Suppressor macrophage treated with lipopolysaccharide for 4 hours (primary cell): ENCODE measurements at places on chromosomes 11 and 22.

DNA sequence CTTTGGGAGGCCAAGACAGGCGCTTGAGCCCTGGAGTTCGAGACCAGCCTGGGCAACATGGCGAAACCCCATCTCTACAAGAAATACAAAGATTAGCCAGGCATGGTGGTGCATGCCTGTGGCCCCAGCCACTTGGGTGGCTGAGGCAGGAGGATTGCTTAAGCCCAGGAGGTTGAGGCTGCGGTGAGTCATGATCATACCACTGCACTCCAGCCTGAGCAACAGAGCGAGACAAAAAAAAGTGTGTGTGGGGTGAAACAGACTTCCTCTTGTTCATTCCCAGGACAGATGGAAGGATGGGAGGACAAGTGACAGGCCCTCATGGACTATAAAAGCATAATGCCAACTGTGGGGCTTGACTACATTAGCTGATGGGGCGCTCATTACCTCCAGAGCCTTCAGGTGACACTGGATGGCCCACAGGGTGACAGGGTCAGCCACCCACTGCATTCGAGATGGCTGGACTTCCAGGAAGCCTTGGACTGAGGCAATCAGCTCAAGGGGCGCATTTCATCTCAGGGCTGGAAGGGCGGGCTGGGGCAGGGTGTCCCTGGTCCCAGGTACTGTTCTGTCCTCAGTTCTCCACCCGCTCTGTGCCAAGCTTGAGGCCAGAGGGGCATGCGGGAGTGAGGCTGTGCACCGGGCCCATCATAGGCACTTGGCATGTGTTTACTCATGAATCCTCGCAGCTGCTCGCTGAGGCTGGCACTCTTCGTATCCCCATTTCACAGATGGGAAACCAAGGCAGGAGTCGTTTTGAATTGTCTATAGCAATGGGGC lies 12.5 kb downstream of the NPTXR start:
- peak; percentile 86 for DNase-seq

DNA sequence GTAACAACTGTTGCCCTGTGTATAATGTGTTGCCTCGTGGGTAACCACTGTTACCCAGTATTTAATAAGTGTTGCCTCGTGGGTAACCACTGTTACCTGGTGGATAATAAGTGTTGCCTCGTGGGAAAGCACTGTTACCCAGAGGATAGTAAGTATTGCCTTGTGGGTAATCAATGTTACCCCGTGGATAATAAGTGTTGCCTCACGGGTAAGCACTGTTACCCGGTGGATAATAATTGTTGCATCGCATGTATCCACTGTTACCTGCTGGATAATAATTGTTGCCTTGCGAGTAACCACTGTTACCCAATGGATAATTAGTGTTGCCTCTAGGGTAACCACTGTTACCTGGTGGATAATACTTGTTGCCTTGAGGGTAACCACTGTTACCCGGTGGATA lies 17.1 kb upstream of the NXPE4 start:
- no peak for DNase-seq

GRCh38 chr11:131840545-131840944 lies 470.1 kb downstream of the NTM start:
- peak; percentile 23 for DNase-seq

DNA sequence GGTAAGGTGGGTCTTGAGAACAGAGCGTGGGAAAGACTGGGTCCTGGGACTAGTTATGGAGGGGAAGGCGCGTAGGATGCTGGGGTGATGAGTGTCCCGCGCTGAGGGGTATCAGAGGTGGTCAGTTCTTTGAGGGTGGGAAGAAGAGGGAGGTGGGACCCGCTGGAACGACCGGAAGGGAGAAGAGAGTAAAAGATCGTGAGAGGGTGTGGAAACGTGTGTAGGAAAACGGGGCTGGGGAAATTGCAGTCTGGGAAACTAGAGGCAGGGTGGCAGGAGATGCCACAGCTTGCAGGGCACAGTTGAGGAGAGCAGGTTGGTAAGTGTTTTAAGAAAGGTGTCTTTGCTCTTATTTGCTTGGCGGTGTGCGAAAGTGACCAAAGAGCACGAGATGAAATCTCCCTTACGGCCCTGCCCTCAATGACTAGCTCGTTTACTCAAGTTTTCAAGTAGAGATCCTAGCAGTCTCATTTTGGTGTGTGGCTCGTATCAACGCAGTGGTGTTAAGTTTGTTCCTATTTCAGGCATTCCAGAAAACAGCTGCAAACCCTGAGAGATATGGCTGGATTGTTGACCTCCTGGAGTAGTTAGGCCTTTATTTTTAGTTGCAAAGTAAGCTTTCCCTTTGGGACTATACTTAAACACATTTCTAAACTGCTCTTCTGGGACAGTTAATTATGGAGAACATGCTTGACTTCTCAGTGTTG lies 615 bp downstream of the STT3A start:
- peak; percentile 52 for DNase-seq

- DNase-seq, result no peak
Measured at GRCh38 chr11:119829402-119829801, 100.4 kb upstream of the NECTIN1 start.

DNA sequence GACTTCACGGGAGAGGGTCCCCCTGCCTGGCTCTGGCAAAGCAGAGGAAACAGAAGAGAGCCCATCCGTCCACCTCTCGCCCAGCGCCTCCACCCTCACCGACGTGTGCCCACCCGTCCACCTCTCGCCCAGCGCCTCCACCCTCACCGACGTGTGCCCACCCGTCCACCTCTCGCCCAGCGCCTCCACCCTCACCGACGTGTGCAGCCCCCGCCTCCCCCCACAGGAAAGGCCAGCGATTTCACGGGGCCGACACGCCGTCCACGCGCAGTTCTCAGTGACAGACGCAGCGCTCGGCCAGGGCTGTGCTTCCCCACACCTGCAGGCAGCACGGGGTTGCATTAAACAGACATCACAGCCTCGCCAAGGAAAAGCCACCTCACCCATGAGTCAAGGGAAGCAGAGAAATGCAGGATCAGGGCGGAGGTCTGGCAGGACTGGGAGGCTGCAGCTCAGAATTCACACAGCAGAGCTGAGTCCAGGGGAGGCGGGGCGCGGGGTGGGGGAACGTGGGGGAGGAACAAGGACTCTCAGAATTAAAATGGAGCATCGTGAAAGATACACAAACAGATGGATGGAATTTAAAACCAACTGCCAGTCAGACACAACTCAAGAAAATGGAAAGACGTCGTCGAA lies 377.7 kb downstream of the BRD1 start:
- no peak for DNase-seq
